ENCODE measurements at places on chromosomes 11 and 22.

GRCh38 chr11:48108231-48109045 is 108.2 kb upstream of the OR4B1 start:
- DNase-seq, result no peak

GRCh38 chr11:106275151-106275550 is 197.7 kb downstream of the AASDHPPT start:
- DNase-seq, result no peak

DNA sequence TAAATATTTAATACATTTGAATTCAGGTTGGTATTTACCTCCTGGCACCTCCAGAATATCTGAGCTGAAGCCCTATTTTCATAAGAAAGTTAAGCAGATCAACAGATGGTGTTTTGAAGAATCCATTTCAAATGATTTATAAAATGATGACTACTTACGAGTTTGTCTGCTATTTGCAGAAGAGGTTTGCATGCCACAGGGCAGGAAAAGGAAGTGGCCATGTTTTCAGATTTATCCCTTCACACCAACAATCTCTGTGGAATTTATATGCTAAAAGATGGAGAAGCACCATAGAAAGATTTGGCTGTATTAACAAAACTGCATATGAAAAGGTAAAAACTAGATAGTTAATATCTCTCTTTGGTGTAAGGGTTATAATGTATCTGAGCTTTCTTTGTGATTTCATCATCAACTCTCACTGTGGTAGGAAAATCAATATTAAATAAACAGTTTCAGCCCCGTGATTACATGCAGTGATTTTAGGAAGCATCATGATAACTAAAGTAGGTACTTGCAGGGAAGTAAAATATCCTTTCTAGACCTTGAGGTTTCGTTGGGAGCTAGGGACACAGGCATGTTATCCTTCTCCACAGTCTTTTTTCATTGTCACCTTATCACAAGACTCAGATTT is 2.6 kb downstream of the BMAL1 start:
- no peak for DNase-seq

DNA sequence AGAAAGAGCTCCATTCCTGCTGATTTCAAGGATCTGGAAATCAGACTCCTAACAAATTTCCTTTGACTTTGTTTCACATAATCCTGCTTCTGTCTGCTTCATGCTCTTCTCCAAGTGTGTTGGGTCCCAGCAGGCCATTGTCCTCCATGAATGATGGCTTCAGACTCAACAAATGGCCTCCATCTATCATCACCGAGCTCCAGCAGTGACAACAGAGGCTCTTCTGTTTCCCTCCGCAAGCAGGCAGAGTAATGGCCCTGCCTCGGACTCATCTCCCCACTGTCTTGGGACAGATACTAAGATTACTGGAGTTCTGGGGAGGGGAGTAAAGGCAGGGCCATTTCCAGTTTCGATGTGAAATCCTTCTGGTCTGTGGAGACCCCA is 127.3 kb downstream of the TENM4 start:
- no peak for DNase-seq

DNA sequence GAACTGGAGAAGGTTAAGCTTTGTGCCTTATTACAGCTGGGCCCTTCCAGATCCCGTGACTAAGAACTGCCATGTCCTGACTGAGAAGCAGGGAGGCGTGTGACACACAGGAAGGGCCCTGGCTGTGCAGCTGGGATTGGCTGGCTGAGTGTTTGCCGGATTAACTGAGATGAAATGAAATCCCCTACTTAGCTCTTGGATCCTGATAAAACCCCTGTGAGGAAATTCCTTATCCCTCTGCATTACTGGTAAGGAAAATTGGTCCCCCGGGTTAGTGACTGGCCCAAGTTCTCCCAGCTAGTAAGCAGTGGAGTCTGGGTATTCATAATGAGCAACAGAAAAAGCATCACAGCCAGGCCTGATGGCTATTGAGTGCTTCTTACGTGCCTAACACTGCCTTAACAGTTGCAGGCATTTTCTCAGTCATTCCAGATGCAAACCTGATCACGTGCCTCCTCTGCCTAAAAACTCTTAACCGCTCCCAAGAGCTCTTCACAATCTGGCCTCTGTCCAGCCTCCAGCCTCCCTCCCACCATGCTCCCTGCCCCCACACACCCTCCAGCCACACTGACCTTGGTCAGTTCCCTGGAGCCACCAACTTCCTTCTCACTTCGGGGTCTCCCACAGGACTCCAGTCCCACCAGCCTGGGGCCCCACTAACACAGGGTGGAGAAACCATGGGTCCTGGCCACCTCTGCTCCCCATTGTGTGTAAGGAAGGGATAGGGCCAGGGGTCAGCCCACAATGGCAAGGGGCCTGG is 37.8 kb downstream of the ARRB1 start:
- DNase-seq, result no peak

GRCh38 chr11:95119361-95120060 is 29.9 kb downstream of the ENDOD1 start:
- no peak for DNase-seq

- peak; percentile 9 for DNase-seq
Observed at GRCh38 chr22:25701056-25701780, 40.8 kb upstream of the MYO18B start.

DNA sequence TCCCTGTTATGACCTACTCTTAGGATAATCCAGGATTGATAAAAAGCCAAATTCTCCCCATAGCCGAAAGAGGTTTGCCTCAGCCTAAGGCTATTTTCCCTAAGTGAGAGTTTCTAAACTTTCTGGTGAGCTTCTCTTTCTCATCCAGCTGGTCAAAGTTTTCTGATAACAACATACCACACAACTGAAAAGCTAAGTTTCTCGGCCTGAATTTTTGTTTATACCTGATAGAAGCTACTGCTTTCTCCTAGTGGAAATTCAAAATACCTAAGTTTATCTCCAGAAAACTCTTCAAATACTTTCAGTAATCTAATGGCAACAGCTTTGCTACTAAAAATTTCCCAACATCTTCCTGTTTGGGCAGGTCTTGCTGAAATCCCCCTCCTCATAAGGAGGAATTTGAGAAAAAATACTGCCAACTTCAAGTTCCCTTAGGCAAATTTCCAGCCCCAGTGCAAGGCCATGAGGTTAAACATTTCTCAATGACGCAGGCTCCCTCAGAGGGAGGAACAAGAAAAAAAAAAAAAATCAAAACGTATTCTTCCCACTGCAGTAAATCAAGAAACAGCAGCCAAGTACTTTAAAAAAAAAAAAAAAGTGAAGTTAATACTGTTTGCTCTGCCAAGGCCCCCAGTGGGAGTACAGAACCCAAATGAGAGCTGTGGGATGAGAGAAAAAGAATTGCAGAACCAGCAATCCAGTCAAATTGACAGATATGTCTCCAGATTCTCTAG is 127.0 kb downstream of the MRTFA start:
- DNase-seq, result no peak

DNA sequence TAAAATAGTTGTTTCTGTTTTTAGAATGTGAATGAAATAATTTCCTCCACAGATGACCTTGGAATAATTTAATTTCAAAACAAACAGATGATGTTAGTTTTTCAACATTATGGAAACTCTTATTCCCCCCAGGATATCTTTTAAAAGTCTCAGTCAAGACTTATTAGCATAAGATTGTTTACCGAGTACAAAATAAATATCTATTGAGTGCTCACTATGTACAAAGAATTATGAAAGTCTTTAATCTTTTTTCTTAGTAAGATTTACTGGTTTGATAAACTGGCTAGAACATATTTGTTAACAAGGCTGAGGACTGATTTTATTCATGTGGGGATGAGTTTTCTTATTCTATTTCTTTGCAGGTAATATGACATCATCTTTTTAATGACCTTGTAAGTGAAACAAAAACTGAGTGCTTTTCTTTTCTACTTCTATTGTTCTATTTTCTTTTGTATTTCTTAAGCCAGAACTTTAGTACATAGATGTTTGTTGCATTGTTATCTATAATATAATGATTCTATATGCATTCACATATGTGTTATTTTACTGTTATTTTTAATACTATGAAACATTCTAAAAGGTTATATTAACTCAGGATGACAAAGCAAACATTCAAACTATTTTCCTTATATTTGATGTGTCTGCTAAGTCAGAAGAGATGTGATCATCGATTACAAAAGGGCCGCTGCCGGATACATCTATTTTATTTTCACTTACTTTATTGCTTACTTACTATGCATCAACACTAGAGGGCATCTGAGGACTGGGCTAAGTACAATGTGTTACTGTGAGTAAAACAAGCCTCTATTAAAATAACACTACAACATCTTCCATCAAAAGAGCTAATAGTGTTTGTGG is 111.0 kb upstream of the ARHGAP42 start:
- DNase-seq, result peak; percentile 30

GRCh38 chr11:108524422-108524821 is 26.2 kb upstream of the POGLUT3 start:
- no peak for DNase-seq

GRCh38 chr11:106152013-106152412 is 74.6 kb downstream of the AASDHPPT start:
- no peak for DNase-seq

GRCh38 chr11:97345032-97345431 is 955.2 kb downstream of the JRKL start:
- no peak for DNase-seq

GRCh38 chr11:3111466-3111865 is 53.6 kb downstream of the OSBPL5 start:
- DNase-seq, result no peak

- no peak for DNase-seq
Observed at GRCh38 chr22:36036167-36036624, 7.6 kb upstream of the RBFOX2 start.

- peak; percentile 84 for DNase-seq
Observed at GRCh38 chr11:67382276-67383136, 9.1 kb upstream of the CLCF1 start.

DNA sequence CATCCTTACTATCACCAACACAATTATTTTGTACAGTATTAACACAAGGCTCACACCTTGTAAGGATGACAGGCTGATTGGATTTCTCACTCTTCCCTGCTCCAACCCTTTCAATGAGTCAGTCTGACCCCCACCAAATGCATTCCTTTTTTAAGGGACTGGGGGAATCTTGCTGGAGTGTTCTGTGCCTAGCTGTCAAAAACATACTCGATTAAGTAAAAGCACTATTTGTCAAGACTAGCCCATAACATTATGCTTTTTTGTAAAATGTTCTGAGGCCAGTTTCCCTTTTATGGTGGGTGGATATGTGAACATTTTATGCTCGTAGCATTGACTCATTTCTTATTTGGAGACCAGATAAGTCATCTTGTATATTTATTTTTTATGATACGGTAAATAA is 87.2 kb downstream of the PDHX start:
- DNase-seq, result no peak

DNA sequence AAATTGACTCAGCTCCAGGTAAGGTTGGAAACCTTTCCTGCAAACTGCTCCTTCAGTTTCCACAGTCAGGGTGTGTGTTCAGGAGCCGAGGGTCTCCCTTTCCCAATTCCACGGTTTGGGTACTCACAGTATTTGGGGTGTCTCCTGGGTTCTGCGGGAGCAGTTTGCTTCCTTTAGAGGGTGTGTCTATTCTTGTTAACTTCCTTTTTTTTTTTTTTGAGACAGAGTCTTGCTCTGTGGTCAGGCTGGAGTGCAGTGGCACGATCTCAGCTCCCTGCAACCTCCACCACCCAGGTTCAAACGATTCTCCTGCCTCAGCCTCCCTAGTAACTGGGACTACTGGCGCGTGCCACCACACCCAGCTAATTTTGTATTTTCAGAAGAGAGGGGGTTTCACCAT is 251.4 kb downstream of the LUZP2 start:
- peak; percentile 21 for DNase-seq

DNA sequence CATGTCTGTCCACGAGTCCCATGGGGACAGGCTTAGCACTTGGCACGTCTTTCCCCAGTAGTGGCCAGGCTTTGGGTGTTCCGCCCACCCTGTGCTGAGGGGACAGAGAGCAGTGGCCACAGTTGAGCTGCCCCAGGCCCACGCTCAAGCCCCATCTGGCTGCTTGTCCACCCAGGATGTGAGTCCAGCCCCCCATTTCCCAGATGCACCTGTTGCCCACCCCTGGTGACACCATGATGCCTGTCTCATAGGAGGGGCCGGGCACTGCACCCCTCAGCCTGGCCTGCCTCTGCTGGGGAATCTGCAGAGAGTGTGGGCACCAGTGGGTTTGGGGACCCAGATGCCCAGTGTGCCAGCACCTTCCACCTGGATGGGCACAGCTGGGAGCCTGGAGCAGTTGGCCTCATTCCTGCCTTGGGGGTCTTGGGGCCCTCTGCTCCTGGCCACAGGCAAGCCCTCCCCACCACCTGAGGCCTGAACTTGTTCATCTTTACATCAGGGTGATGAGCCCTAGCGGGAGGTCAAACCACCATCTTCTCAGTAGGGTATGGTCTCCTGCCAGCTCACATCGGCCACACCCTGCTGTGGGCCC is 5.7 kb downstream of the SIGIRR start:
- no peak for DNase-seq

DNA sequence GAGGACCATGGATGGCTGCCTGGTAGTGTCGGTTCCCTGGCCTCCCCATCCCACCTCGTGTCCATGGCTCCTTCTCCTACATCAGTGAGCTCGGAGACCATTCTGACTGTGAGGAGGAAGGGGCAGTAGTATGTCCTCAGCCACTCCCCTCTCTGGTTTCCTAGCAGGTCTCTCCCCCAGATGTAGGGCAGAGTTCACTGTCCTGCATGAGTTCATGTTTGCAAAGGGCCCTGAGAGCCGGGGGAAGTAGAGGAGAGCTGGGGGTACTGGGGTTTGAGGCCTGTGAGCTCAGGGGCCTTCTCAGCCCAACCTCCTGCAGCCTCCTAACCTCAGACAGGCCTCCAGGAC is 18.4 kb upstream of the ST3GAL4 start:
- DNase-seq, result no peak

DNA sequence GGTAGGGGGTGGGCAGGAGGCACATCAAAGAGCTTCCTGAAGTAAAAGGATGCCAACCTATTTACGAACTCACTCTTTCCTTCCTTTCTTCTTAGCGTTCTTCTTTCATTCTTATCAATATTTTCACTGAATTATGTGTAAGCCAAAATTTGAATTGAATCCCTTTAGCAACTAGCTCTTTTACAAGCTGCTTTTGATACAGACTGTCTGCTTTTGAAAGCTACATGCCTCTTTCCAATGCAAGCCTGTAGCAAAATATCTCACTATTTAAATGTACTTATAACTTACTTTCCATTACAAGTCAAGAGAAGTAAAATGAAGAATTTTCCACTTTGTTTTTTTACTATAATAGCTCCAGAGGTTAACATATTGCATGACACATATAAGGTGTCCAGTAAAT is 186.6 kb downstream of the NXPE2 start:
- DNase-seq, result no peak

- DNase-seq, result no peak
Observed at GRCh38 chr22:50281957-50282356, 11.8 kb upstream of the MAPK11 start.

DNA sequence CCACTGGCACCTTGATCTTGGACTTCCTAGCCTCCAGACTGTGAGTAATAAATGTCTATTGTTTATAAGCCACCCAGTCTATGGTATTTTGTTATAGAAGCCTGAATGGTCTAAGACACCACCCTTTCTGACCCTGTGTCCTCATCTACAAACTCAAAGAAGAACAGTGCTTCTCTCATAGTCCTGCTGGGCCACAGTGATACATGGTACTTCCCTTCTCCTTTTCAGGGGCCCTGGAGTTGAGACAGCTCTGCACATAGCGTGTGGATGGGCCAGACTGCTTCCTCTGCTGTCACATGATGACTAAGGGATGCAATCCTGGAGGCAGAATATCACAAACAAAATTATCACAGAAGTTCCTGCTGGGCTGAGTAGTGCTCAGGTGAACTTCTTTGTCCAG is 5.0 kb downstream of the KCNJ11 start:
- no peak for DNase-seq

- no peak for DNase-seq
Observed at GRCh38 chr11:99638073-99638553, 617.4 kb downstream of the CNTN5 start.

- DNase-seq, result no peak
Observed at GRCh38 chr22:37844904-37845329, 783 bp upstream of the ANKRD54 start.

Measured in DND-41 (cell line).